ENCODE measurements at places on chromosomes 4 and X.

- DNase-seq = no peak
Measured at GRCh38 chr4:52869196-52869595, 7.1 kb downstream of the RASL11B start.

- no peak for DNase-seq
Measured at GRCh38 chrX:136780241-136780640, 491 bp downstream of the ARHGEF6 start.

DNA sequence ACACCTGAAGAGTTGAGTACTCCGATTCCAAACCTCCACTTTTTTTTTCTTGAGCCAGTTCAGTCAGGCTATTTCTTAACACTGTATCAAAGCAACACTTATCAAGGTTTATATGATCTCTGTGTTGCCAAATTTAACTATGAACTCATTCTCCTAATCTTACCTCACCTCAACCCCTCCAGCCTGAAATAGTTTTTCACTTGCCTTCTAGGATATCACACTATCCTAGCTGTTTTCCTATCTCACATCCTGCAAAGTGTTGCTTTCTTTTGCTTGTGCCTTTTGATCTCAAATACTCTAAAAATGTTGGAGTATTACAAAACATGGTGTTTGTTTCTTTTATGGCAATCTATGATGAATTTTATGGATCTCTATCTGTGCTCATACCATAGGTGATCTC lies 415.0 kb downstream of the CFAP47 start:
- no peak for DNase-seq

DNA sequence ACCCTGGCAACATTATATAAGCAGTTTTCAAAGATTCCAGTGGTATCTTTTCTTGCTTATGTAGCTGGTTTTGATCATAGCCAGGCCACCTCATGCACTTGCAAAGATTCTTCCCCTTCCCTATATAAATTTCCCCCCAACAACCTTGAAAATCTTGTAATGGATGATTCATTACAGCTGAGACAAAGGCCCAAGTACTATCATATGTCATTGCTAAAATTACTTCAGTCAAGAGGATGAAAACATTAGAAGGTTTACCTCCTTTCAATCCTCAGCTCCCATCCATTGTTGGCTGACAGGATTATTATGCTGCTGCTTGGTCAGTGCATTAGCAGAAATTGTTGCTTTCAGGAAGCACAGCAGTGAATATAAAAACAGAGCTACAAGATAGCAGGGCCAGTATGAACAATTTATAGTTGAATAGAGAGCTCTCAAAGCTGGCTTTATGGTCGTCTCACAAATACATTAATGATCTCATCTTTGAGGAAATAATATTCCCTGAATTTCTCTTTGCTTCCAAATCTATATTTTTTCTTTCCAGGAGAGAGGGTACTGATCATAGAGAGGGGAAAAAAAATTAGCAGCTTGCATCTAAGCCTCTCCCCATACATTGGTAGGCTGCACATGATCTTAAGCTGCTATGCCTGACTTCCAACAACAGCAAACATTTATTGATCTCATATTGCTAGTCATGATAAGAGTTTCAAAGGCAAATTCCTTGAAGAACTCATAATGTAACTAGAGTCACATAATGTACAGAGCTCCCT lies 7.7 kb upstream of the ARHGEF38 start:
- DNase-seq = no peak

- no peak for DNase-seq
Measured at GRCh38 chrX:153517423-153517822, at the start of gene ATP2B3. TSS of gene ATP2B3 (plus strand) at chrX:153517642. CDS start at chrX:153536248, 18,606 bp downstream.

DNA sequence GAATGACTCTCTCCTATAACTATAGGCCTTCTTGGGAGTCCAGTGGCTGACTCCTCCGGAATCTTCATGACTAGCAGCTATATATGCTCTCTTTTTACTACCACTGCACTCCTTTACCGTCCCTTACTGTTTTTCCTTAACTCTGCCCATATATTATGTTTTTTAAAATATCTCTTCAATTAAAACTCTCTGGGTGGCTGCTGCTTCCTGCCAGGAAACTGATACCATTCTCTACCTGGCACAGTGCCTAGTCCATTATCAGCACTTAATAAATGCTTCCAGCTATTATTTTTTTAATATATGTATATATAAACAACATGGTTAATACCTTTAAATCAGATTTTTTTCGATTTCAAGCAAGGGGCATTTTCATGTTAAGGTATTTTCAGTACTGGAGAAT lies 136.6 kb upstream of the FAM47B start:
- no peak for DNase-seq

DNA sequence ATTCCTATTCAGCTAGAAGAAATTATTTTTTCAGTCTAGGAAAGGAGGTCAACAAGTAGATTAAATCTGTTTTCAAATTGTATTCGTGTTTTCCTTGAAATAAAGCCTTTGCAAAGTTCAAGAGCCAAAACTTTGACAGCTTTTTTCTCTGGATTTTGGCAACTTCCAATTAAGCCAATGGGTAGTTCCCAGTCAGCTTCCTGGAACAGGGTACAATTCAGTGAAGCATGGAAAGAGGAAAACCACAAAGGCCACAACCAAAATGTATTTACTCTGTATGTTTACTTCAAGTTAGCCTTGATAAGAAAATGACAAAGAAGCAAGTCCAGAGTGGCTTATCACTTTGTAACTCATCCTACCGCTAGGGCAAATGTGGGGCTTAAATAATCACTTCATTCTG lies 188.6 kb downstream of the COMMD8 start:
- DNase-seq = no peak

Measured in AG09309 (cell line).